ENCODE measurements at places on chromosomes 1 and 21.

GRCh38 chr1:208387908-208388811 lies 144.0 kb upstream of the PLXNA2 start:
- DNase-seq = no peak

DNA sequence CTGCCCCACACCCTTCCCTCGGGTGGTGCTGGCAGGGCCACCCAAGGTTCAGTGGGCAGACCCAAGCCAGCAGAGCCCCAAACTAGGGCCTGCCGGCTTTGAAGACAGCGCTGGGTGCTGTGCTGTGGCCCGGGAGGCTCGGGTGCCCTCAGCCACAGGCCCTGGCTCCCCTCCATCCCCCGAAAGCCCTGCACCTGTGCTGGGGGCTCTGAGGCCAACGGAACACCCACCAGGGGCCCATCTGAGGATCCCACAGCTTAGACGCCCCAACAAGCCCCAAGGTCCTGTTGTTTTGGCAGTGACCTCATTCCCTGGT lies 8.6 kb downstream of the ITGB2 start:
- DNase-seq = no peak

GRCh38 chr1:90711696-90712095 lies 5.4 kb downstream of the BARHL2 start:
- no peak for DNase-seq

- no peak for DNase-seq
Measured at GRCh38 chr1:35448344-35448801, 108.8 kb downstream of the KIAA0319L start.

DNA sequence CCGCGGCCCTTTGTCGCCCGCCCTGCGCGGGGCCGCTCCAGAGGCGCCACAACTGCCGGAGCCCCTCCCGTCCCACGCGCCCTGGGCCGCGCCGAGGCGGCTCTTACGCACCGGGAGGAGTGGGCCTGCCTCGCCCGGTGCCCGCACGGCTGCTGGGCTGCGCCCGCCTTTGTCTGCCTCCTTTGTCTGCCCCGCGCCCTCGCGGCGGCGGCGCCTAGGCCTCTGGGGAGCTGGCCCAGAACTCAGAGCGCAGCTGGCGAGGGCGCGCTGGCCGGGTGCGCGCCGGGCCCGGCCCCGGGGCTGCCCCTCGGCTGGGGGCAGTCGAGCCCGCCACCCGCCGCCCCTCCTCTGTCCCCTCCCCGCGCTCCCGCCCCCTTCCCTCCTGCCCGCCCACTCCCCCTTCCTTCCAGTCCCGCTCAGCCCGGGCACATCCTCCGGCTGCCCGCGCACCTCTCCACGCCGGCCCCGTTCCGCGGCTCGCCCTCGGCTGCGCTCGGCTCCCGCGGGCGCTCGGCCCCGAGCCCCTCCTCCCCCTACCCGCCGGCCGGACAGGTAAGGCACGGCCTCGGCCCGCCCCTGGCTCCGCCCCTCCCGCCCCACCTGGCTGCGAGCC lies at the start of gene DRAXIN:
TSS of gene DRAXIN (plus strand) at position 409 of the 613 bp plus-strand sequence. CDS start 14,549 bp downstream, outside the sequence.
- DNase-seq = no peak
